ENCODE measurements at places on chromosomes 3 and 15. TPM values are rescaled to one million over a fixed set of nuclear protein-coding genes. Genes with fewer than 3 reads are reported as not detected.

The COL6A5 gene
- total RNA-seq: not detected

The GREM1 gene
- total RNA-seq: 0.49 TPM

The LRRIQ4 gene
- not detected for total RNA-seq

The PYGO1 gene
- total RNA-seq: 5.2 TPM
